ENCODE measurements at places on chromosomes 7 and 10.

- no peak for DNase-seq
Measured at GRCh38 chr7:27204851-27205322, 5.0 kb upstream of the HOXA13 start.

DNA sequence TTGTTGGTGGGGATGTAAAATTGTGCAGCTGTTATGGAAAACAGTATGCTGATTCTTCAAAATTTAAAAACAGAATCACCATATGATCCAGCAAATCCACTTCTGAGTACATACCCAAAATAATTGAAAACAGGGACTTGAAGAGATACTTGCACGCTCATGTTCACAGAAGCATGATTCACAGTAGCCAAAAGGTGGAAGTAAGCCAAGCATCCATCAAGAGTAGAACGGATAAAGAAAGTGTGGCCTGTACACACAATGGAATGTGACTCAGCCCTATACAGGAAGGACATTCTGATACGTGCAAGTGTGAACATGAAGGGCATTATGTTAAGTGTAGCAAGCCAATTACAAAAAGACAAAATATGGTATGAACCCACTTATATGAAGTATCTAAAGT is 696.7 kb upstream of the CELF2 start:
- DNase-seq = no peak

DNA sequence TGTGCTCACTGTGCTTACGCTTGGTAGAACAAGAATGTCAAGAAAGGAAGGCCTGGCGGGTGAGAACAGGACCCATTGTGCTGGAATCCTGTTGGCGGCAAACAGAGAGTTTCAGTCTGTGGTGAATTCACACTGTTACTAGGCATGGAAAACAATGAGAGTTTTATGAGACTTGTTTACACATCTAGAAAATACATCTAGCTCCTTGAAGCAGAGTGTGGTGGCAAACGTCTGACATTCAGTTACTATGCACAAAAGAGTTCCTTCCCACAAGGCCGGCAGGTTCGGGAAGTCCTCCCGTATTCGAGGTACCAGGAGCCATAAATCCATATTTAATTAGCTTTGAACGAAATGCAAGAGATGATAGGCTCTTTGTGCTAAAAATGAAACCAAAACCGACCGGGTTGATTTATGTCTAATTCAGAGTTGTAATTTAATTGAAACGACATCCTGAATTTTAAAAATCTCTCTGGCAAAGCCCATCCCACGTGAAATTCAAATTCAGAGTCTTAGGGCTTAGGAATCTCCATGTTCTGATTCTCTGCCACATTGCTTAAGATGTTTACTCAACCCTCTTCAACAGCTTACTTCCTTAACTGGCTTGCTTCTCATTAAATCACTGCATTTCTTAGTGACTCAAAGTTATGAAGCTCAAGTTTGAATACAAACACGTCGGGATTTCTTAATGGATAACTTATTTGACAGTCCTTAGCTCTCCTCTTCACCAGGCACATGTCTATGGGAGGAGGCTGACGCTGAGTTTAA is 299.9 kb upstream of the PITRM1 start:
- no peak for DNase-seq

DNA sequence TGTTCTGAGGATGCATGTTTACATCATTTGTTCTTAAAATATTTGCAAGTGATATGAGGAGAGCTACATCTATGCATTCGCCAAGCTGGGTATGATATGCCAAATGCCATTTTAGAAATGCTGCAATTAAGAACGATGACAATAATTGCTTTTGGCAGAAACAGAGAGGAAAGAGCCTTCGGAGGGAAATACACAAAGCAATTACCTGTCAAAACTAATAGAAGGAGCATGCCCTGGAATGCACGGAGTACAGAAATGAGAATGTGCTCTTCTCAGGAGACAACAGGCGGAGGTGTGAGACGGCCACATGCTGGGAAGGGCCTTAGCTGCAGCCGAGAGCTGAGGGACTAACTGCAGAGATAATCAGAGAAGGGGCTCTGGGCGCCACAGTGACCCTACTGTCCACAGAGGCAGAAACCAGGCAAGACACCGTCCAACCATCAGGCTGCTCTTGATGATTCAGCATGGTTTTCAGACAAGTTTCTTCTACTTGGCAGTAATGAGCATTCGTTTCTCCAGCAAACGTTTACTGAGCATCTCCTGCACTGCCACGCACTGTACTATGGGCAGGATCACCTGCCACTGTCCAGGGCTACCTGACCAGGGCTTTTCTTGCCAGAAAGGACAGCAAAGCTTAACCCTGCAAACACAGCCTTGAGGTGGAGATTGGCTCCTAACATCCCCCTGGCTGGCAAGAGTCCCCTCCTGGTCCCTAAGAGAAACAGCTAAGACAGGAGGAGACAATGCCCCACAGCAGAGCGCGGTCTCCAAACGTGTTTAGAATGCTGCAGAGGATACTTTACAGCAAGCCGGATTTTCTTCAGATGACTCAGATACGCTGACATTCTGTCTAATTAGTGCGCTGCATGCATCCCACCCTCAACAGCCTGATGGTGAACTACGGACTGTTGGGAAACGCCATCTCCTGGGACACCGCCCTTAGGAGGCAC is 18.1 kb downstream of the VIPR2 start:
- DNase-seq = no peak

GRCh38 chr10:119917777-119918176 is 25.2 kb downstream of the SEC23IP start:
- no peak for DNase-seq

GRCh38 chr7:141624763-141625162 is 73.6 kb downstream of the AGK start:
- DNase-seq = no peak

- DNase-seq = peak; percentile 60
Measured at GRCh38 chr10:1050145-1050544, 1.2 kb upstream of the IDI1 start.

GRCh38 chr10:92891885-92892690 is 43.8 kb downstream of the EXOC6 start:
- DNase-seq = no peak

DNA sequence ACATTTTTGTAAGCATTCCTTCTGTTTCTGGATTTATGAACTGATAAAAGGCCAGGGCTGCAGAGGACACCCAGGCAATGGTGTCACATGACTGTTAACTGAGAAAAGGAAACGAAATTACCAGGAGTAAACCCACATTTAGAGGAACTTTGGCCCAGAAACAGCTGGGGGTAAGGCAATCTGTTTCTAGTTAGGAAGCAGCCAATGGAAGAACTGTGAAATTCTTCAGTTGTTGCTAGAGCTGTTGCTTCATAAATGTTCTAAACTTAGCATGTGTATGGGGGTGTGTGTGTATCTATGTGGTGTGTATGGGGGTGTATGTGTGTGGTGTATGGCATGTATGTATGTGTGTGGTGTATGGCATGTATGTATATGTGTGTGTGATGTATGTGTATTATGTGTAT is 11.8 kb upstream of the PDCD4 start:
- DNase-seq = peak; percentile 50

GRCh38 chr10:49333192-49333591 is 34.2 kb downstream of the C10orf71 start:
- DNase-seq = no peak

DNA sequence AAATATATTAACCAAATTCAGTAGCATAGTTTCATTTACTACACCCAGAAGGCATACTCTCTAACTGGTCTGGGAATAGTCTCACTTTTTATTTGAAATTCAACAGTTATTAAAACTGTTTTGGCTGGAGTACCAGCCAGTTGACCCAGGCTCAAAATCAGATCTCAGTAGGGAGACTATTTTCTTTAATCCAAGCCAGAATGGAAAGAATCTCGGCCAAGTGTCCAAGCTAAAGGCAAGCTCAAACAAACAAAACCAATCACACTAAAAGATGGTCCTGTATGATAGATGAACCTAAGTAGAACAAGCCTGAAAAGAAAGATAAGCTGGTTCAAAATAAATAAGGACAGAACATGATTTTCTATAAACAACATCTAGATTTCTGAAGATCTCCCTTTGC is 259.6 kb upstream of the POM121L12 start:
- DNase-seq = no peak

DNA sequence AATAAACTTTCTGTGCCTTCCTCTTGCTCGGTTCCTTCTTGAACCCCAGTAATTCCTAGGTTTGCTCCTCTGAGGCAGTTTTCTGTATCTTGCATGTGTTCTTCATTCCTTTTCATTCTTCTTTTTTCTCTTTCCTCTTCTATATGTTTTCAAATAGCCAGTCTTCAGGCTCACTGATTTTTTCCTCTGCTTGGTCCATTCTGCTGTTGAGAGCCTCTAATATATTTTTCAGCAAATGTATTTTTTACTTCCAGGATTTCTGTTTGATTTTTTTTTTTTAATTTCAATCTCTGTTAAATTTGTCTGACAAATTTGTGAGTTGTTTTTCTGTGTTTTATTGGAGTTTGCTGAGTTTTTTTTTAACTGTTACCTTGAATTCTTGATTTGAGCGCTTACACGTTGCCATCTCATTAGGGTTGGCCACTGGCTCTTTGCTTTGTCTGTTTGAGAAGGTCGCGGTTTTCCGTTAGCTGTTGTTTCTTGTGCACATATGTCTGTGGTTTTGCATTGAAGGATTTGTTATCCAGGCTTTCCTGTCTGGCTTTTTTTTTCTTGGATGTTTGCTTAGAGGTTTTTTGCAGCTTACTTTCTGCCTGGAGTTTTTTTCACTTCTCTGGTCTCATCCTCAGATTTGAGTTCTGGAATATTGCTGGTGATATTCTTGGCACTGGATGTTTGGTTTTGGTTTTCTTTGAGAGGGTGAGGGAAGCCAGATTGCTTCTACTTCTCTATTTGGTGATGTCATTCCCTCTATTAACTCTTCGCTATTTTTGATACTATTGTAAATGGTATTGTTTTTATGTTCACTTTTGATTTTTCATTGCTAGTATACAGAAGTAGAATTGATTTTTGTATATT is 12.7 kb downstream of the SPRN start:
- DNase-seq = no peak

- no peak for DNase-seq
Measured at GRCh38 chr10:102327641-102328040, 67.9 kb upstream of the NFKB2 start.

GRCh38 chr7:30212701-30213111 is 71.7 kb upstream of the ZNRF2 start:
- DNase-seq = no peak

GRCh38 chr7:21169667-21170580 is 258.0 kb upstream of the SP4 start:
- DNase-seq = no peak

DNA sequence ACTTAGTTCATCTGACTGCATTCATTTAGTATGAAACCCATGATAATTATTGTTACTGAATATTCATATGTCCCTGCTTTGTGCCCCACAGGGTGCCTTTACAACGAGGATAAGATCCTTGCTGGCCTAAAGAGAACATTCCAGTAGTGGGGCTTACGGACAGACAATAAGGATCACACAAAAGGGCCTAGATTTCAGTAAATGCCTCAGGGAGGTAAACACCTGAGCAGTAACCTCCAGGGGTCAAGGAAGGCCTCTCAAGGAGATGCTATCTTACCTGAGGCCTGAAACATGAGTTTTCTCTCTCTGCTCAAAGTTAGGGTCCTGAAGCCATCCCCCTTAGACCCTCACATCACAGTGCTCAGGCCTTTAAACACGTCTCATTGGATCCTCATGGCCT is 228.7 kb downstream of the TCF7L2 start:
- DNase-seq = no peak

- no peak for DNase-seq
Measured at GRCh38 chr10:124152139-124153022, 59.0 kb upstream of the CHST15 start.

DNA sequence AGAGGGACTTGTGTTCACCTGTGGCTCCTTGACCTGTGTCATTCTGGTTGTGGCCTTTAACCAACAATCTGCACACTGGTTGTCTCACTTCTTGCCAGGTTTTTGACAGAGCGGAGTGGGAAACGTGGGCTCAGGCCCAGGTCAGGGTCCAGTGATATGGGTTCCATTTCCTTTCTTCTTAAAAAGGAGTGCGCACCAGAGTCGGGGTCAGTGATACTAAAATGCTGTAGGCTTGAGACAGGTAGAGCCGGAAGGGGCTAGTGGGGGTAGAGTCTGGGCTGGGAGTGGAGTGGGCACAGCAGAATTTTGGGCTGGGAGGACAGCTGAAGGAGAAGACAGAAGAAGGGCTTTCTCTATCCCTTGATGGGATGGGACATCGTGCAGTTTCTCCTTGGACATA is 61.2 kb downstream of the SH2D4B start:
- DNase-seq = no peak

GRCh38 chr7:44629829-44630522 is 23.5 kb downstream of the OGDH start:
- DNase-seq = peak; percentile 74

- no peak for DNase-seq
Measured at GRCh38 chr7:157602581-157602980, 265.8 kb downstream of the DNAJB6 start.

DNA sequence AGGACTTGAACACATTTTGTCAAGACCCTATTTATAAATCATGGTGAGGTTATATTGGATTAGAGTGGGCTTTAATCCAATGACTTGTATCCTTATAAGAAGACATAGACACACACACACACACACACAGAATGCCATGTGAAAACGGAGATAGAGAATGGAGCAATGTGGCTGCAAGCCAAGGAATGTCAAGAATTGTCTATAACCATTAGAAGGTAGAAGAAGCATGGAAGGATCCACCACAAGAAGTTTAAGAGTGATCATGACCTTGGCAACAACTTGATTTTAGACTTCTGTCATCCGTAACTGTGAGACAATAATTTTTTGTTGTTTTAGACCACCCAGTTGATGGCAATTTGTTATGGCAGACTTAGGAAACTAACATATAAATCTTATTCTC is 514.2 kb downstream of the TFEC start:
- DNase-seq = no peak

GRCh38 chr10:51377932-51378599 is 303.8 kb downstream of the PRKG1 start:
- no peak for DNase-seq

DNA sequence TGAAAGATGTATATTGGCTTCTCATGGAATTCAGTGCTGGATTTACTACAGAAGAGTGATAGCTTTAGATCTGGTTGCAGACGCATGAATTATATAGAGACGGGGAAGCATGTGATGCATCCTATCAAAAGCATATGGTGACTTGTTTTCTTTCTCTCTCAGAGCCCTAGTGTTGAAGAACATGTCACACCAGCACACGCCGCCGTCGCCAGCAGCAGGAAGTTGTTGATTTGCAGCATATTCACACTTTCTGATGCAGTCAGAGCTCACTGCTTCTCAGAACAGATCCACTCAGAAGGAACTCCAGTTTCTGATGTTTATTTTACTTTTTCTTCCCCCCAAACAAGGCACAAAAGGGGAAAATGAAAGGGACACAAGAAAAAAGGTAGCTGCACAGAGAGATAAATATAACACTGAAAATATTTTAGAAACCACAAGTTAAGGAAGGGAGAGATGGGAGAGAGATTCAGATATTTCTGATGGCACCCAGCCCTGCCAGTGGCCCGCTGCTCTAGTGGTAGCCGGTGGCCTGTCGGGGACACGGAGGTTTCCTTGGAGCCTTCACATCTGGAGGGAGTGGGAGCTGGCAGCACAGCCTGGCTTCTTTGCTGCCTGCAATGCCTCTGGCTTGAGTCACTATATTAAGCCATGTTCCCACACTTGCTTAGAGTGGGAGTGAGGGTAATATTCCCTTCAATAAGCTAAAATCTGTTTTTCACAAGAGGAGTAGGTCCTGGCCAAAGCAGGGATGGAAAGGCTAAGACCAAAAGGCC is 123.2 kb downstream of the NRP1 start:
- no peak for DNase-seq
